NCI-H69 (cell line): ENCODE measurements at places on chromosomes 12 and 14.

DNA sequence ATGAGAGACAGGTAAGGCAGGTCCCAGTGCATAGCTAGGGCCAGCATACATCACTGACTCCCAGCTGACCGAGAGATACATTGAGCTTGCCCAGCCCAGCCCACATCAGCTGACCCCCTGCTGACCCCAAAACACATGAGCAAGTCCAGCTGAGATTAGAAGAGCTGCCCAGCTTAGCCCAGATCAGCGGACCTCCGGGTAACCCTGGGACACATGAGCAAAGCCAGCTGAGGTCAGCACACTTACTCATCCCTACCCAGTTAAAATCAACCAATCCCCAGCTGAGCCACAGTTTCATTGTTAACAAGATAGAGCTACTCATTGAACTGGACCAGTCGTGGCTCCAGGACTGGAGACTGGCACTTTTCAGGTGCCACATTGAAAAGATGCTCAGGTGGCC, 21.8 kb upstream of the FBXO34 start:
- DNase-seq: no peak

DNA sequence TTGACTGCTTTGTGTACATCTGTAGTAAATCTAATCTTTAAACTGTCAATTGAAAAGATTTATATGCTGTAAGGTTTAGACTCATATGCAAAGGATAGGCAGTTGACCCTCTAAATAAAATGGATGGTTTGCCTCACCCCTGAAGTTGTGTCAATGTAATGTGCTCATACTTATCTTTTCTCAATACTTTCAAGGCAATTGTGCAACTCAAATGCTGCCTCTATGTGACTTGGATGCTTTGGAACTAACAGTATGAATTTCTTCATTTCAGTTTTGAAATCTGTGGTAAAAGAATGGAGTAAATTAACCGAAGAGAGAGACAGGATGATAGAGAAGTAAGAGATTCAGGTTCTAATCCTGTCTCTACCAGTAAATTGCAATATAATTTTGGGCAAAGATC, 9.7 kb downstream of the PDE6H start:
- DNase-seq: no peak

DNA sequence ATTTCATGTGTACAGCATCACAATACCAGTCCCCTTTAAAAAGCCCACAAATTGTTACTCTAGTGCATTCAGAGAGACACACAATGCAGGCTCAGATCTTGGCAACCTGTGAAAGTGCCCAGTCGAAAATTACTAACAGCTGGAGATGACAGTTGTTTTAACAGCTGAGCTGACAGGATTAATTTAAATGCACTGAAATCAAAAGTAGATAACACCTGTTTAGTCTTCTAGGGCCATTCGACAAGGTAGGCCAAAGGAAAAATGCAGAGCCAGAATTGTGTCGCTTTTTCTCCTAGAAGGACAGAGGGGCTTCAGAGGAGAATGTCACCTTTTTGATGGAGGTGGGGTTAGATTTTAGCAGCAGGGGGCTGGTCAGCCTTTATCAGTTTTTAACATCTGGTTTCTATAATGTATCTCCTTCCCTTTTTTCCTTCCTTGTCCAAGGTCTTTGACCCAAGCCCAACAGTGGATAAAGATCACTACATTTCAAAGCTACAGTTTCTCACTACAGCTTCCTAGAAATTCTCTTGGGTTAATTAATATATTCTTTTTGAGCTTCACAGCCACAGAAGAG, 139.1 kb downstream of the SOX5 start:
- DNase-seq: peak; percentile 91

GRCh38 chr14:81446279-81447007, 46.3 kb upstream of the STON2 start:
- peak; percentile 22 for DNase-seq
